ENCODE measurements at places on chromosomes 7 and 10. TPM values are rescaled to one million over a fixed set of nuclear protein-coding genes. Genes with fewer than 3 reads are reported as not detected.

RARRES2 gene
- total RNA-seq = not detected

STEAP4 gene
- not detected for total RNA-seq

CRYGN gene
- not detected for total RNA-seq

CABCOCO1 gene
- total RNA-seq = not detected

LRMDA gene
- total RNA-seq = not detected

ZNF107 gene
- total RNA-seq = 20.0 TPM

MUC3A gene
- 0.20 TPM for total RNA-seq

SRRM3 gene
- total RNA-seq = not detected

DNA sequence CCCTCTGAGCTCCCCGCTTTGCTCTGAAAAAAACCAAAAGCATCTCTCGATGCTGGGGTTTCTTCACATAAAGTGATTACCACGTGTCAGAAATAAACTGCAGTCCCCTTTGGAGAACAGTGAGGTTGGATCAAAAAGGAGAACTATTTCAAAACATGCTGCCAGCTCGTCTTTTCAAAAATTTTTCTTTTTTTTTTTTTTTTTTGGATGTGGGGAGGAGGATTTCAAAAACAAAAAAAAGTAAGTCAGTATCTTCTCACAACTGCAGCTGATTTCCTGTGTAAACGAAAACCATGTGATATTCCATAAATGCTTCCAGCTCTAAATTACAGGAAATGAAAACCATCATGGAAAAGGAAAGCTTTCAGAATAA is 155.0 kb upstream of the LYZL2 start:
- H3K4me3 ChIP-seq = peak overlapping the region; percentile 73
- H3K4me1 ChIP-seq = peaks cover 34% of the 10 kb centered on the region
- H3K27ac ChIP-seq = peak overlapping the region; percentile 45

DNA sequence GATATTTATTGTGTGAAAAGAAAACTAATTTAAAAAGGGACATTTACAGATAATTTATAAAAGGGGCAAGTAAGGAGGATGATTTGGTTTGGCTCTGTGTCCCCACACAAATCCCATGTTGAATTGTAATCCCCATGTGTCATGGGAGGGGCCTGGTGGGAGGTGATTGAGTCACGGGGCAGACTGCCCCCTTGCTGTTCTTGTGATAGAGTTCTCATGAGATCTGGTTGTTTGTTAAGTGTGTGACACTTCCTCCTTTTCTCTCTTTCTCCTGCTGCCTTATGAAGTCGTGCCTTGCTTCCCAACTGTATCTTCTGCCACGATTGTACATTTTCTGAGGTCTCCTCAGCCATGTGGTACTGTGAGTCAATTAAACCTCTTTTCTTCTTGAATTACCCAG is 171.0 kb upstream of the SEMA3E start:
- H3K36me3 ChIP-seq = no peaks in the 10 kb centered on the region
- H3K4me1 ChIP-seq = no peaks in the 10 kb centered on the region
- H3K27me3 ChIP-seq = no peaks in the 10 kb centered on the region
- H3K27ac ChIP-seq = no peak overlapping the region

DNA sequence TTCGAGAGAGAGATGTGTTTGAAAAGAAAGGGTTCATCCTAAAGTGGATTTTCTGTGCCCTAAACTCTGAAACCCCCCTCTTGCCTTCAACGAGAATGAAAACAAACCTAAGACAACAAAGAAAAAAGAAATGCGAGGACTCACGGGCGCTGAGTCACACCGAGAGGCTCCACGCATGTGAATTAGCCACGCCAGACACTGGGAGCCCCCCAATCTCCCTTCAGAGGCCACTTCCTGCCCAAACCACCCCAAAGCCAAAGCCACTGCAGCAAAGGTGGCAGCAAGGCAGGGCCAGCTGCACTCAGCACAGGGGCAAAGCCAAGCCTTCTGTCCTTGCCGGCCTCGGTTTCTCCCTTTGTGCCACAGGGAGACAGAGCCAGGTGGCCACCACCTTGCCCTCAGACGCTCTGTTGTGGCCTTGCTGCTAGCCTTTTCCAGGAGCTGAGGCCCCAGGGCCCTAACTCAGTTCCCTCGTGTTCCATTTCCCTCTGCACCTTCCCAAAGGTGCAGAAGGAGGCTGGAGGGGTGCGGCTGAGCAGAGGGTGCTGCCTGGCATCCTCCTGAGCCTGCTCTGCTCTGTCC is 93.3 kb downstream of the FAM53B start:
- H3K4me1 ChIP-seq = peaks cover 94% of the 10 kb centered on the region
- H3K27me3 ChIP-seq = no peaks in the 10 kb centered on the region
- H3K4me3 ChIP-seq = peak overlapping the region; percentile 31
- H3K36me3 ChIP-seq = peaks cover 48% of the 10 kb centered on the region

GRCh38 chr10:66538371-66538770 is 387.5 kb upstream of the LRRTM3 start:
- DNase-seq = no peak
- no peaks in the 10 kb centered on the region for H3K27me3 ChIP-seq
- H3K4me3 ChIP-seq = no peak overlapping the region
- no peaks in the 10 kb centered on the region for H3K36me3 ChIP-seq

GRCh38 chr7:82188636-82189035 is 254.9 kb downstream of the CACNA2D1 start:
- no peaks in the 10 kb centered on the region for H3K27me3 ChIP-seq
- H3K27ac ChIP-seq = no peak overlapping the region
- DNase-seq = no peak
- no peaks in the 10 kb centered on the region for H3K36me3 ChIP-seq
- H3K4me3 ChIP-seq = no peak overlapping the region
- H3K4me1 ChIP-seq = no peaks in the 10 kb centered on the region

DNA sequence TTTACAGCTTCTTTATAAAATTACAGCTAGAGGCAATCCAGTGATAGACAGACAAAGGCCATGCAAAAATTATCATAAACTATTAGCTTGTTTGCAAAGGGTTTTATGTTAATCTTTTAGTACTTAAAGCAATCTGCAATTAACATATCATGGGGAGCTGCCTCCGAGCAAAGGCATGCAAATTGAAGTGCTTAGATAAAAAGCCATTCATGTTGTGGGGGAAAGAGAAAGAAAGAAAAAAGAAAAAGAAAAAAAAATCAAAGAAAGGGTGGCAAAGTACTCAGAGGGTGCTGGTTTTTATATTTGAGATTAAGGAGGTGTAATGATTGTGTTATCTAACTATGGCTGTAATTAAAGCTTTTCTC is 799.5 kb downstream of the LRMDA start:
- DNase-seq = no peak
- H3K36me3 ChIP-seq = no peaks in the 10 kb centered on the region

GRCh38 chr10:45640941-45641340 is 31.6 kb downstream of the ZFAND4 start:
- peaks cover 19% of the 10 kb centered on the region for H3K36me3 ChIP-seq
- H3K4me3 ChIP-seq = no peak overlapping the region
- no peaks in the 10 kb centered on the region for H3K27me3 ChIP-seq
- H3K27ac ChIP-seq = no peak overlapping the region
- no peak for DNase-seq

- no peak overlapping the region for H3K27ac ChIP-seq
- no peaks in the 10 kb centered on the region for H3K27me3 ChIP-seq
- H3K36me3 ChIP-seq = peaks cover 2% of the 10 kb centered on the region
- peaks cover 6% of the 10 kb centered on the region for H3K4me1 ChIP-seq
- H3K4me3 ChIP-seq = no peak overlapping the region
- no peak for DNase-seq
Measured at GRCh38 chr7:106568680-106569499, 92.1 kb downstream of the CCDC71L start.

- H3K27ac ChIP-seq = no peak overlapping the region
- H3K36me3 ChIP-seq = no peaks in the 10 kb centered on the region
- H3K4me3 ChIP-seq = no peak overlapping the region
Measured at GRCh38 chr7:99190359-99191009, 17.4 kb downstream of the KPNA7 start.

DNA sequence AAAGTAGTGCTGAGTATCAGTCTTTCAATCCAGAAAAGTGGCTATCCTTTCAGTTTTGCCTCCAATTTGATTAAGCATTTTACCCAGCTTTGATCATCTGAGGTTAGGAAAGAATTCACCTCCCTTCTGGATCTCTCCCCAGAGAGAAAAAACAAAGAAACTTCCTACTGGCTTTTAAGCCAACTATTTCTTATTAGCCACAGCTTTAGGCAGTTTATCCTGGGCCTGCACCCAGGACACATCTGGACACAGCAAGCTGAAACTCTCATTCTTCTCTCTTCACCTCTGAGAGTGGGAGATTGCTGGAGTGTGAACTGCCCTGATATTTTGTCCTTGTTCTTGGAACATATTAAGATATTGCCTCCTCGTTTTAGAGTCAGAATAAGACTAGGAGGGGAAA is 43.5 kb upstream of the LSM8 start:
- H3K4me1 ChIP-seq = no peaks in the 10 kb centered on the region
- H3K27me3 ChIP-seq = peaks cover 5% of the 10 kb centered on the region
- no peaks in the 10 kb centered on the region for H3K36me3 ChIP-seq
- H3K4me3 ChIP-seq = no peak overlapping the region
- DNase-seq = no peak

- H3K36me3 ChIP-seq = no peaks in the 10 kb centered on the region
- H3K4me3 ChIP-seq = no peak overlapping the region
- no peaks in the 10 kb centered on the region for H3K27me3 ChIP-seq
- no peak overlapping the region for H3K27ac ChIP-seq
Measured at GRCh38 chr7:45977256-45977780, 56.2 kb upstream of the IGFBP3 start.

- no peaks in the 10 kb centered on the region for H3K4me1 ChIP-seq
- H3K27me3 ChIP-seq = no peaks in the 10 kb centered on the region
- no peaks in the 10 kb centered on the region for H3K36me3 ChIP-seq
- no peak overlapping the region for H3K27ac ChIP-seq
- DNase-seq = peak; percentile 13
Measured at GRCh38 chr10:48456361-48456804, 148.5 kb downstream of the ARHGAP22 start.

GRCh38 chr10:127368929-127369328 is 172.5 kb upstream of the INSYN2A start:
- DNase-seq = no peak
- no peaks in the 10 kb centered on the region for H3K27me3 ChIP-seq
- H3K4me1 ChIP-seq = no peaks in the 10 kb centered on the region
- no peak overlapping the region for H3K4me3 ChIP-seq
- H3K36me3 ChIP-seq = no peaks in the 10 kb centered on the region

- H3K36me3 ChIP-seq = no peaks in the 10 kb centered on the region
- H3K4me1 ChIP-seq = no peaks in the 10 kb centered on the region
Measured at GRCh38 chr7:18874880-18875279, 242.6 kb downstream of the TWIST1 start.

- H3K36me3 ChIP-seq = no peaks in the 10 kb centered on the region
- H3K27me3 ChIP-seq = peaks cover 5% of the 10 kb centered on the region
- no peaks in the 10 kb centered on the region for H3K4me1 ChIP-seq
- no peak overlapping the region for H3K27ac ChIP-seq
- no peak for DNase-seq
Measured at GRCh38 chr10:22294694-22295093, 21.5 kb upstream of the COMMD3 start.

DNA sequence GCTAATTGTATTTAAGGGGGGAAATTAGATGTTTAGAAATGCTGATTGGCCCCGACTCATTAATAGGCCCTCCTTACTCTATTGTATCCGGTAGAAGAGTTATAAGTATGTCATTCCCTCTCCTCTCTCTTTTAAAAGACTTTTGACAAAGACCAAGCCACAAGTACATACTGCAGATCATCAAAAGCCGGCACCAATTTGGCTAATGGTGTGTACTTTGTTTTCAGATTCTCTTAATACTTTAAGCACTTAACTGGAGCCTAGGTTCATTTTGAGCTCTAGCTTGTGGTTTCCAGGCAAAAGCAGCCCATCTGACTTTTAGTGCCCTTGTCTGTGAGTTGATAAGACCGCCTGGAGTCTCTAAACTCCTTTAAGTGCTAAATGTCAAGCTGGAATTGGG is 210.0 kb upstream of the LYZL1 start:
- no peak for DNase-seq
- H3K4me1 ChIP-seq = no peaks in the 10 kb centered on the region
- peaks cover 12% of the 10 kb centered on the region for H3K27me3 ChIP-seq

GRCh38 chr7:121352323-121352722 is 23.5 kb downstream of the WNT16 start:
- H3K27ac ChIP-seq = no peak overlapping the region
- no peaks in the 10 kb centered on the region for H3K4me1 ChIP-seq
- H3K4me3 ChIP-seq = no peak overlapping the region
- DNase-seq = no peak

DNA sequence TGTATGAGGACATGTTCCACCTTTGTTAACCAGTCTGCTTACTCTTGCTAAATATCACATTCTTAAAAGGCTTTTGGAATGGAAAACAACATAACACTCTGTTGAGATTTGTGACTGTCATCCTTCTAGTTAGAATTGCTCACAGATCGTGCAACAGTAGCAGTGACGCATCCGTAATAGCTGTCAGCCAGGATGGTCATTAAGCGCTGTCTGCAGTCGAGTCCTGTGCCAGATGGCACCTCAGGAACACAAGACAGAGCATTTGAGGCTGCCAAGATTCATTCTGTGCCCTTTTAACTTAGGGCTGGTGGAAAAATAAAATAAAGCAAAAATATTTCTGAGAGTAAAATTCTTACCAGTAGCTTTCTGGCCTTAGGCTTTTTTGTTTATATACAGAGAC is 348.6 kb downstream of the ANKRD7 start:
- H3K4me1 ChIP-seq = no peaks in the 10 kb centered on the region
- no peak overlapping the region for H3K4me3 ChIP-seq
- DNase-seq = no peak

- DNase-seq = no peak
- no peaks in the 10 kb centered on the region for H3K4me1 ChIP-seq
- H3K4me3 ChIP-seq = no peak overlapping the region
- H3K36me3 ChIP-seq = no peaks in the 10 kb centered on the region
Measured at GRCh38 chr10:132458071-132458585, 61.1 kb downstream of the PWWP2B start.

DNA sequence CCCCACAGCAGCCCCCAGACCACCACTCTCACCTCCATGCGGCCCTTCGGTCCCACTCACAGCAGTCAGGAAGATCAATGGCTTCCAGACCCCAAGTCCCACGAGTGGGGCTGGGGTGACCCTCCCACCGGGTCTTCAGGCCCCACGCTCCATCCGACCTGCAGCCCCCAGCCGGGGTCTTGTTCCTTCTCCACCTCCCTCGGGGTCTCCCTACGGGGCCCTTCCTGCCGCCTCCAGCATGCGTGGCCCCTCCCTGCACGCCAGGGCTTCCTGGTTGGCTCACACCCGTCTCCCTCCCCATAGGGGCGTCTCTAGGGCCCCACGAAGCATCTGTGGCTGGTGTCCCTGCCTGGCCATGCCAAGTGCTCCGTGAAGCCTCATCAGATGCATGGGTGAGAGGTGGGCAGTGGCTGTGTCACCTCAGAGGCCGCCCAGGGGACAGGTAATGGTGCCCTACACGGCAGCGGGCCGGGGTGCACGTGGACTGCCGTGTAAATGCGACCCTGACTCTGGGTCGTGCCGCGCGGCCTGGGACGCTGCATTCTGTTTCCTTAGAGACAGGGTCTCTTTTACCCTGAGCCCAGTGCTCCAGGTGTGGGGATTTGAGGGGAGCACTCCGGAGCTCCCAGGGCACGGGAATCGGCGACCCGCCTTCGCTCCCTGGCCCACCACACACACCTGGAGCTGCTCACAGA is 19.9 kb downstream of the ADAP1 start:
- H3K27me3 ChIP-seq = peaks cover 4% of the 10 kb centered on the region
- peaks cover 26% of the 10 kb centered on the region for H3K4me1 ChIP-seq
- H3K4me3 ChIP-seq = no peak overlapping the region

- H3K4me1 ChIP-seq = no peaks in the 10 kb centered on the region
- DNase-seq = no peak
- no peaks in the 10 kb centered on the region for H3K27me3 ChIP-seq
- H3K36me3 ChIP-seq = no peaks in the 10 kb centered on the region
Measured at GRCh38 chr7:147062897-147063296, 946.3 kb downstream of the CNTNAP2 start.
